CD4-positive, alpha-beta T cell (primary cell): ENCODE measurements at places on chromosomes 6 and 20. TPM values are rescaled to one million over a fixed set of nuclear protein-coding genes. Genes with fewer than 3 reads are reported as not detected.

DDX43 gene
- total RNA-seq: 2.2 TPM

L3MBTL3 gene
- 29.0 TPM for total RNA-seq

GRIK2 gene
- not detected for total RNA-seq

DEFB123 gene
- not detected for total RNA-seq

GLP1R gene
- not detected for total RNA-seq

HNF4A gene
- not detected for total RNA-seq

SSTR4 gene
- not detected for total RNA-seq

PLAGL2 gene
- 15.6 TPM for total RNA-seq
